ENCODE measurements at places on chromosomes 4 and X. TPM values are rescaled to one million over a fixed set of nuclear protein-coding genes. Genes with fewer than 3 reads are reported as not detected.

DNA sequence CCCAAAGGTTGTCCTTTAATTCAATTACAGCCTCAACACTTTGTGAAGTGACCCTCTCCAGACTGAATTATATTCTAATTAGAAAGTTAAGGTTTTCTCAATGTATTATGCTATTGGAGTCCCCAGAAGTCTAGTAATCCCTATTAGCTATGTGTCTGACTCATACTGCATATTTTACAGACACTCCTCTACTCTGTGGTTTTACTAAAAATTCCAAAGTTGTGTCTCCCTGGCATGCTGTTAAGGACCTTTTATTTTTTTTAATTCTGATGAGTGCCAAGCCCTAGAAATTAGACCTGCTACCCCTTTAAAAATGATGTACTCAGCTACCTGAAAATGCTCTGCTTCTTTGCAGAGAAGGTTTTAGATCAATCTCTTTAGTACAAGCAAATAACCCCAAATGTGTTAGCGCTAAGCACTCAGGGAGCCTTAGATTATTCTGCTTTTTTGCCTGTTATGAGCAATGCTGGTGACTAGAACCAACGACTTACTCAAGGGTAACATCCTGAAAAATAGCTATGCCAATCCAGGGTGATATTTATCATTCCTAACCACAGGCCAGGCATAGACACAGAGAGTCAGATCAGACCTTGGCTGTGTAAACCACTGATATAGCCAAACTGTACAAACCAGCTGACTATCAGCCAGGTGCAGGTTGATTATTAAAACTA, 26.1 kb upstream of the CXCL13 start:
- peak; percentile 17 for DNase-seq

DNA sequence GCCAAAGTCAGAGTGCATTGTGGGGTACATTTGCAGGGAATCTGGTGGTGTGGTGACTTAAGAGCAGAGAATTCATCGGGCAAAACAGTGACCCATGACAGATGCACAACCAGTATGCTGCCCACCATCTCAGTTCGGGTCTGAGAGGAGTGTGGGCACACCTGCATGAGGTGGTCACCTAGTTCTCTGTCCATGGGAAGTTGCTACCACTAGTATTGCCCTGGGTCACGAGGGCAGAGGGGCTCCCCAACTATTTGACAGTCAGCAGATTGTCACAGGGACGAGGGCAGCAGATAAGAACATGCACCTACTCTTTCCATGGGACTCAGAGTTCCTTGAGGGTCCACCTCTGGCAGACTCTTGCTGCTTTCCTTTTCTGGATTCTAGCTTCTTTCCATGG, 305.2 kb upstream of the MAOA start:
- no peak for DNase-seq

GRCh38 chr4:110188113-110188512, 10.3 kb downstream of the ELOVL6 start:
- DNase-seq, result no peak

- no peak for DNase-seq
Measured at GRCh38 chr4:108540536-108540935, 79.8 kb upstream of the RPL34 start.

DNA sequence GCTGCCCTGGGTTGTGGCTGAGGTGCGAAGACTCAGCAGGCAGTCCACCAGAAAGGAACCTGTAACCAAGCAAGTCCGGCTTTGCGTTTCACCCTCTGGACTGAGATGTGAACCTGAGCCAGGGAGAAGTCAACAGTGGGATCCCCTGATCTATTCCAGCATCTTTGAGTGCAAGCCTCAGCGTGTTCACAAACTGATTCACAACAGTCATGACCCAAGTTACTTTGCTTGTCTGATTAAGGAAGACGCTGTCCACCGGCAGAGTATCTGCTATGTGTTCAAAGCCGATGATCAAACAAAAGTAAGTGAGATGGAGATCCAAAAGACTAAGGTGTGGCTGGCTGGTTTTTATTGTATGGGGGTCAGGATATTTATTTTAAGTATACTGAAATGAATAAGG, 11.3 kb downstream of the TBC1D1 start:
- no peak for DNase-seq

DNA sequence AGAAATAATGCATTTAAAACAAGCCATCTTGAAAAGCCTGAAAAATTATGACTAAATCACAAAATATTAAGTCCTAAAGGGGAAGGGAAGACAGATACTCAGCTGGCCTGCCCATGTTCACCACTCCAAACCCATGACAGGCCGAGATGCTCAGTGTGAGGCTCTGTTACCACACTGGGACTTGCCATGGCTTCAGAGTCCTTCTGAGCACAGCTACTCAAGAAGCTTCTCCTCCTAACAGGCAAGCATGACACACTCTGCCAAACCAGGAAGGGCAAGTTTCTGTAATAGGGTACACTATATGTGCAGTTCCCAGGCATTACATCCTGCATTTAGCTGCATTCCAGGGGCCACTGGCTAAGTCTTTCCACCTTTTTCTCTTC, 34.0 kb upstream of the CYBB start:
- DNase-seq, result no peak

DNA sequence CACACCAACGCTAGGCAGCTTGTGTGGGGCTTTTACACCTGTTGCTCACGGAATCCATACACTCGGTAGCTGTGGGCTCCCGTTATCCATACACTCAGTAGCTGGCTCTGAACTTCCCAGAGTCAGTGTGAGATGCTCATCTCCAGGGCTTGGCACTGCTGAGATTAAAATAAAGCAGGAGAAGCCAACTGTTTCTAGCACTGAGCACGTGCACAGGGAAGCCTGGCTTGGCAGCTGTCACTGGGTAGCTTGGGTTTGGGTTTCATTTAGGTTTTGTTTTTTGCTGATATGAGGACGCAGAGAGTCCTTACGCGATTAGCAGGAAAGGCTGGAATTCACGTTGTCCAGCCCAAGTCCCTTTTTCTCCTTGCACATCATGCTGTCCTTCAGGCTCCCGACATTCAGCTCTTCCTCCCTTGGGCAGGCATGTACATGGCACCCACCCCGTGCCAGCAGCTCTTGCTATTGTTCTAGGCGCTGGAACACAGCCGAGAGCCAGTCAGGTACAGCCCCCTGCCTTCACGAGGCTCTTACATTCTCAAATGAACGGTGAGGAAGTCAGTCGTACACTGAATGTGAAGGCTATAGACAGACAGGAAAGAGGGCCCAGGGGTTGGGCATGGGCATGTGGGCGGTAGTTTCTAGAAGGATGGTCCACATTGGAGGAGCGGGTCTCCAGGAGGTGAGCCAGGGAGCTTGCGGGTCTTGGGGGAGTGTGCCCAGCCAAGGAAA, 25.9 kb downstream of the NSG1 start:
- DNase-seq, result no peak

- no peak for DNase-seq
Measured at GRCh38 chr4:157223456-157223855, 2.9 kb downstream of the GRIA2 start.

DNA sequence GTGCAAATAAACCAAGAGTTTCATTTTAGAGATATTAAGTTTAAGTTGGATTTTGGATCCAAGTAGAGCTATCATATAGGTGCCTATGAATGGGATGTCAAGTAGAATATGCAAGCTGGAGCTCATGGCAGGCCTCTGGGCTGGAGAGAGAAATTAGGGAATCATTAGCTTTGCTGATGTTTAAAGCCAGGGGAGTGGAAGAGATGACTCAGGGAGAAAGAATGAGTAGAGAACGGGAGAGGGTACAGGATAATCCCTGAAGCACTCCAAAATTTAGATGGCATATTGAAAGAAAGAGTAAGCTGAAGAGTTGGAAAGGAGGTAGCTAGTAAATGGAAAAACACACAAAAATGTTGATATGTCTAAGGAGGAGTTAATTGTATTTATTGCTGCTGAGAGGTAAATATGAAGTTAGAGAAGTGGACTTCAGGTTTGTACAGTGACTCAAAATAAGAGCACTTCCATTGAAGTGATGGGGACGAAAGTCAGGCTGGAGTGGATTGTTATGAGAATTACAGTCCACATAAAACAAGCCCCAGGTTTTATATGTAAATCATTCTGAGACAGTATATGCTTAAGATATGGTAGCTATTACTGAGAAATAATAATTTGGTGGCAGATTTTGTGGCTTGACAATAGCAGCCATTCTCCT, 72.5 kb upstream of the GRXCR1 start:
- DNase-seq, result no peak

DNA sequence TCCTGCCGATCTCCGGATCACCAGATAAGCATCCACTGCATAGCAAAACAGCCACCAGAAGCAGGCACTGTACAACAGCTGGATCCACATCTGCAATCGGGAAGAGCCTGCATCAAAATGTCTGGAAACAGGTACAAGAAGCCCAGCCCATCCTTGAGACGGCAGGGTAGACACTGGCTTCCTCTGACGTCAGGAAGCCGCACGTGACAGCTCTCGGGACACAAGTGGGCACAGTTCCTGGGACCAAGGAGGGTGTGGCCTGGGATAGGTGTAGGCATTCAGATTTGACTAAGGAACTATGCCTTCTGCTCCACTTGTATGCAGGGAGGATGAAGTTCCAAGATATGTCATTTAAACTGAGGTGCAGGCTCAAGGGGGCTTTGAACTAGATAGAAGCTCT, 6.3 kb downstream of the GPR143 start:
- no peak for DNase-seq

DNA sequence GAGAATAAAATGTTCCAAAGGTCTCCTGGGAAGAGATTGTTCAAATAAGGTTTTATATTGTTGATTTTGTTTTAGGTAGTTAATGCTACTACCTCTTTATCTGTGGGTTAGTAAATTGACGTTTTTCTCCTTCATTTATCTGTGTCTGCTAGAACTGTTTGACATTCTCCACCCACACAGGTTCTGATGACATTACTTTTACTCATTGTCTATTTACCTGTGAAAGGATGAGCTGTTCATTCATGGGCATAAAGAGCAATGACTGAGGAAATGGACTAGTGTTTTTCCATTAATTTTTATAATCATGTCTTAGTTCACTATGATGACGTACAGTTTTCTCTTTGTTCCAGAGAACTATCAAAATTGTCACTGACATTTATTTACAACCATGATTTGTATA, 75.6 kb downstream of the CPE start:
- DNase-seq, result no peak

DNA sequence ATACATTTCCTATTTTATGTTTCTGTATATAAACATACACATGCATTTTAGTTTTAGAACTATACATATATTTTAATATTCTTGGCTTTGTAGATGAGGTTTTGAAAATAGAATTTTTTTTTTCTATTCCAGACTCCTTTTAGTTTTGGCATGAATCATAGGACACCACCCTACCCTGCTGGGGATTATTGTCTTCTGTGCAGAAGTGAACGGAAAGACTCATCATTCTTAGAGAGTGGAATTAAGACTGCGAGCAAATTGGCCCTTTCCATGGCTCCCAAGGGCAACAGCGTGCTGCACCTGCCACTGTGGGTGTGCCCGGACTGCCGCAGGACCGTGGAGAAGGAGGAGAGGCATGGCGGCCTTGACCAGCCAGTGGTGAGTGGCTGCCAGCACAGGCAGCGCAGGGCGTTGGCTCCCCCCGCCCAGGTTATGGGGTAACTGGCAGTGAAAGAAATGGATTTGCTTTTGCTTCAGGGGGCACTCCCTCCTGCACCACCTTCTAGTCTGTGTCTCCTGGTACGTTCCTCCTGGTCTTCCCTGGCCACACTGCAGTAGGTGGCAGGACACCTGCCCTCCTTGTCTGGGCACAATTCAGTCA, 59.6 kb downstream of the FAM193A start:
- DNase-seq, result no peak

DNA sequence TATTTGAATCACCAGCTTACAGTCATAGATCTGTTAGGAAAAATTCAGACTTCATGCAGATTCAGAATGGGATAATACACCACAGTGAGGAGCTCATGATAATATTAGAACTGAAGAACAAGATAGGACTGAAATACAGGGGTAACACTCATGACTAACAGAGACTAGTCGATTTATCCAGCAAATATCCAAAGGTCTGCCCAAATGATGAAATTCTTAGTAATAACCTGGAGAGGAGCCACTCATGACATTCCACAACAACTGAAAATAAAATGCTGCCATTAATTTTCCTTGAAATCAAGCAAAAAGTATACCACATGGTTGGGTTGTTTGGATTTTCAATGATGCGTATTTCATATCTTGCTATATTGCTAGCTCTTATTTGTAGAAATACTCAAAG, 903.7 kb upstream of the ADGRL3 start:
- no peak for DNase-seq

GRCh38 chr4:166252487-166253402, 379.7 kb downstream of the TLL1 start:
- DNase-seq, result no peak

DNA sequence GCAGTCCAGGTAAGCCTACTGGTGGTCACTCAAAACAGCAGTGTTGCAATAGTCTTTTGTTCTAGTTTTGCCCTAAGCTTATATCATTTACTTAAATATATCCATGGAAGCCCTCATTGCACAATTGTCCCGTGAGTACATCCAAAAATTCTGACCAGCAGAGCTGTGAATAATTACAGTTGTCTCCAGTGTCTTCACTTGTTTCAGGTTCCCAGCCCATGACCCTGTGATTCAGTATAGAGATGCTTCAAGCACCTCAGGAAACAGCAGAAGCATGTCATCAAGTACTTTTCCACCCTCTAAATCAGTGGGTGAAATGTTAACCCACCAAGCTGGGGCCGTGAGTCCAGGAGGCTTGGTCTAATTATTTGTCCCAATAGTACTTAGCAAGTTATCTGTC, 214.9 kb upstream of the RPS6KA3 start:
- DNase-seq, result no peak

DNA sequence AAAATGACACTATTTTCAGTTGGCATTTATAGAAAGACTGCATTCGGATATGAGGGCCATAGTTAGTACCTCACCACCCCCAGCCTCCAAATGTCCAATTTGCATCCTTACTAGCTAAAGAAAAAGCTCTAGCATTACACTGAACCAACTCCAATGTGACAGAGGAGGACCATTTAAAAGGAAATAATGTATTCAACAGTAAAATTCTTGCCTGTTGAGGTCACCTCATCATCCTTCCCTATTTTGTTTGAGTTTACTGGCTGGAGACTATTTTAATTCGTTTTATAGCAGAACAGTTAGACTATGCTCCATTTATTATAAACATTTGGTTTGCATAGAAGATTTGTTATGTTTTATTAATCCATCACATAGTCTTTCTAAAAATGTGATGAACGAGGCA, 88.2 kb upstream of the PPARGC1A start:
- no peak for DNase-seq

DNA sequence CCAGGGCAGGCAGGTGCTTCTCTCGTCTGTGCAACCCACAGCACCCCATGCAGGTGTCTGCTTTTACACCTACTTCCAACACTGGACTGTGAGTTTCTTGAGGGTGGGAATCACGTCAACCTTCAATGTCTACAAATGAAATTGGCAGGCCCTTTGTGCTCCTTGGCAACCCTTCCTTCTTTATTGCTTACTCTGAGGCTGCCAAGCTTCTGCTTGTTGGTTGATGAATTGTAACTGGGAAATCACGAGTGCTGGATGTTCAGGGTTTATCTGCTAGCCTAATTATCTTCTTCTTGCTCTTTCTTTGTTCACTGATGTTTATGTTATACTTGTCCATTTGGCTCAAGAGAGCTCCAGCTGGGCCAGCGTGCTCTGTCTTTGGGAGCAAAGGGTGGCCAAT, 2.5 kb upstream of the DGAT2L6 start:
- peak; percentile 59 for DNase-seq

SEPTIN6 gene
- 5.7 TPM for total RNA-seq

ESX1 gene
- not detected for total RNA-seq

ARSH gene
- total RNA-seq, result not detected

PRRG3 gene
- not detected for total RNA-seq

STARD8 gene
- 2.8 TPM for total RNA-seq

SPANXA2 gene
- not detected for total RNA-seq

PLS3 gene
- total RNA-seq, result 112 TPM

LDB2 gene
- 18.7 TPM for total RNA-seq

SLC6A14 gene
- total RNA-seq, result not detected

All from MG63 (cell line).